ENCODE measurements at places on chromosomes 2 and 18.

GRCh38 chr2:241975593-241976284 is 106.2 kb downstream of the RTP5 start:
- DNase-seq: no peak

DNA sequence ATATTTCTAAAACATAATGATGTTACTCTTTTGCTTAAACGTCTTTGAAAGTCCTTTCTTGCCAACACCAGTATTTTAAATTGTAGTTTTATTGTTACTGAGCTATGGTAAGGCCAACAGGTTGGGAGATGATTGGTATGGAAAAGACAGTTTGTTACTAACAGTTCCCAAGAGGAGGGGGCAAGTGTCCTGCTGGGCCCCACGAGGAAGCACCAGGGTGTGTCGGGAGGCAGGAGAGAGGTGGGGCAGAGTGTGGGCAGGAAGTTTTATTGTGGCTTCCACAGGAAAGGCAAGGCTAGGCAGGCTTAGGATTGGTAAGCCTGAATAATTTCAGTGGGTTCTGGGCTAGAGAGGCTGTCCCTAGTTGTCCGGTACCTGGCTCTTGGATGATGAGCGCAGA is 134.3 kb downstream of the SOCS6 start:
- DNase-seq: no peak

- no peak for DNase-seq
Measured at GRCh38 chr2:85162746-85163301, 29.6 kb downstream of the TCF7L1 start.

DNA sequence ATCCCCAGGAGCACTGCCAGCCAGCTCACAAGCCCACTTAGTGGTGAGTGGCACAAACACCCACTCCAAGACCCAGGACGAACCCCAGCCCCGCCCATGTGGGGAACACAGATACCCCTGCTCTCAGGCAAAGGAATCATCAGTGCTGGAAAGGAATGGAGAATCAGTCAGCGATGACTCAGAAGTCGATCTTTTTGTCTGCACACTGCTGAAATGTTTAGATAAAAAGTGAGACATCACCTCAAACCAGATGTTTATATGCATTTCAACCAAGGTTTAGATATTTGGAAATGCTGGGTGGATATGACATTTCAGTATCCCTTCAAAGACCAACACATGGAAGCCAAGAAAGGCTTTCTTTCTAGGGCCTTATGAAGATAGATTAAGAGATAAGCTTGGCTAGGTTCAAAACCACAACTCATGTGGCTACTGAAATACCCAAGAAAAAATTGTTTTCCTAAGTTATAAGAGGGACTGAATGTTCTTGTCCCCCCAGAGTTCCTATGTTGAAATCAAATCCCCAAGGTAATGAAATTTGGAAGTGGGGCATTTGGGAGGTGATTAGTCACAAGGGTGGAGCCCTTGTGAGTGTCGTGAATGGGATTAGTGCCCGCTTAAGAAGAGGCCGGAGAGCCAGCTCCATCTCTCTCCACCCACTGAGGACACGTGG is 43.7 kb downstream of the POU3F3 start:
- no peak for DNase-seq

DNA sequence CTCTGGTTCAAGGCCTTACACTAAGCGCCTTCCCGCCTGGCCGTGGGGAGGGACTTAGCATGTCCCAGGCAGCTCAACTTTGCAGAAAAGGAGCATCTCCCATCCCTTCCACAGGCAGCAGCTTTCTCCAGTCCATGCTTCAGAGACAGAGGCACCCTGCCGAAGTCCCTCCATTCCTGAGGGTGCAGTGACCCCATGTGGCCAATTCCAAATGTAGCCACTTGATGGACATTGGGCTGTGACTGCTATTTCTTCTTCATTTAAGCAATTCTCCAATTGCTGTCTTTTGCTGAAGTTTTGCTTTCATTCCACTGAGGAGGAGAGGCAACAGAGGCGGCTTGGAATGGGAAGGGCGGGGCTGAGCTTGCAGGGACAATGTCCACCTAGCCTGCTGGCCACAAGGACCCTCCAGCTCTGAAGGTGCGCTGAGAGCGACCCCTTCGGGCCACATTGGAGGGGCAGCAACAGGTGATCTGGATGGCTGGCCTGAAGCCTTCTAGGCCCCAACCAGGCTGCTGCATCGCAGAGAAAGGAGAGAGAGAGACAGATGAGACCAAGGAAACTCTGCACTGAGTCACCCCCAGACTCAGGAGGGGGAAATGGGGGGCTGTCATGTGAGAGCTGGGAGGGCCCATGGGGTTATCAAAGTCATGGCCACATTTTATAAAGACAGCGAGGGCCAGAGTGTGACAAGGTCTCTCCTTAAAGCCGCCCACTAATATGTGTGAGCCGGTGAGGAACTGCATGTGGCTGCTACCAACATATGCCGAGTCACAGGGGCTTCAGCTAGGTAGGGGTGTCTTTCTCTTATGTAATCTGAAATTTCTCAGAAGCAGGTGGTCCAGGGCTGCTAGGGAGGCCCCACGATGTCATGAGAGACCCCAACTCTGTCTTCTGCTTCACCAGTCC is 61.3 kb downstream of the LONRF2 start:
- no peak for DNase-seq

DNA sequence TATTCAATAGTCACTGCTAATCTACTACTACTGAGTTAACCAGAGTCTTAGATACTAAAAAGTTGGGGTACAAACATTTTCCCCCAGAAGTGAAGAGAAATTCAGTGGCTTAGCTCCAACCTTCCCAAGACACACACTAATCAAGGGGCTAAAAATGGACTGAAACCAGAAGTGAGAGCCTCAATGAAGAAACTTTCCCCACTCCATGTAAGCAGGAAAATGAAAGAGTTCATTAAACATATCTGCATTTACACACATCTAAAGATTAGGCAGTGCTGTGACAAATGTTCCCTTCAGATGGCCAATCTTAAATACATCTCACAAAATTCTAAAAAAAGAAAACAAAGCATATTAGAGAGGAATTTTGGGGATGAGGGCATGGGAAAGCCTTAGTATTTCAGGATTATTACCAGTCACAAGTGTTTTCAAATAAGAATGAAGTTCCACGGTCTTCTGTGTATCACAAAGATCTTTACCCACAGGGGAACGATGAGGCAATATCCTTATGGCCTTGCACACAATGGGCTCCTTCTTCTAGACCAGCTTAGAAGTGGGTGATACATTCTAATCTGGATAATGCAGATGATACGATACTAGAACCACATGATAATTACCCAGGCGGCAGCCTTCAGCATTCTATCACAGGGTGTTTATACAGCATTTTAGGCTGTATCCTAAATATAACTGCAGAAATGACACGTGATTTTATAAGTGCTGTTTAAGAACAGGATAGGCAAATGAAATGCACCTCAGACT is 17.1 kb downstream of the ANKRD44 start:
- DNase-seq: no peak

- DNase-seq: no peak
Measured at GRCh38 chr2:46909771-46910419, 5.7 kb downstream of the MCFD2 start.

DNA sequence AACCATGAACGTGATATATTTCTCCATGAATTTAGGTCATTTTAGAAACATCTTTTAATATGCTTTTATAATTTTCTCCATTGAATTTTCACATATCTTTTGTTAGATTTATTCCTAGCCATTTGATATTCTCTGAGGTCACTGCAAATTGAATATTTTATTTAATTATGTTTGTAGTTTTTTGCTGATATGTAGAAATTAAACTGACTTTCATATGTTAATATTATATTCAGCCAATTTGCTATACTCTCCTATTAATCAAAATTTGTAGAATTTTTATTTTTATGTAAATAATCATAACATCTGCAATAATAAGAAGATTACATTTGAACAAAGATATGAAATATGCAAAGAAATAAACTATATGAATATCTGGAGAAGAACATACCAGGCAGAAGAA is 46.9 kb downstream of the RMDN2 start:
- DNase-seq: no peak

DNA sequence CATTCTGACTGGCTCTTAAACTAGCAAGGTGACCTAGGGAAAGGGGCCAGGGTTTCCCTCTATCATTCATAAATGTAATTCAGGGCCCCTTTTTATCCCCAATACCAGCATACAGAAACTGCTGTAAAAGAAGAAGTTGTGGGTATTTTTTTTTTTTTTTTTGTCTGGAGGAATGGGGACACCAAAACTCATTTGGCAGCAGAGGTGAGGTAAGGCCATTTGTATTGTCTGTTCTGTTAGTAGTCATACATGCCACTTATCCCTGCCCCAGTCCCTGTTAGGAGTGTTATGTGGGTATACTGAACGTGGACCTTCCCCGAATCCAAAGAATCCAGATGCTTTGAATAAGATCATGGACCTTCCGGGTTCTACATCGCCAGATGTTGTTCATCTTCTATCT is 1.7 kb downstream of the SEPTIN2 start:
- no peak for DNase-seq

DNA sequence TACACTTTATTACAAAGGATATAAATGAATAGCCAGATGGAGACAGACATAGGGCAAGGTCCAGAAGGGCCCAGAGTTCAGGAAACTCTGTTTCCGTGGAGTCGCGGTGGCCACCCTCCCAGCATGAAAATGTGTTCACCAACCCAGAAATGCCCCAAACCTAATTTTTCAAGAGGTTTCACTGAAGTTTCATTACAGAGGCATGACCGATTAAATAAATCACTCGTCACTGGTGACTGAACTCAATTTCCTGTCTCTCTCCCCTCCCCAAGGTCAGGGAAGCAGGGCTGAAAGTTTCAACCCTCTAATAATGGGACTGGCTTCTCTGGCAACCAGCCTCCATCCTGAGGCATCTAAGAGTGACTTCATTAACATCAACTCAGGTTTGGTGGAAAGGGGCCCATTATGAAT is 22.4 kb downstream of the USP40 start:
- no peak for DNase-seq

DNA sequence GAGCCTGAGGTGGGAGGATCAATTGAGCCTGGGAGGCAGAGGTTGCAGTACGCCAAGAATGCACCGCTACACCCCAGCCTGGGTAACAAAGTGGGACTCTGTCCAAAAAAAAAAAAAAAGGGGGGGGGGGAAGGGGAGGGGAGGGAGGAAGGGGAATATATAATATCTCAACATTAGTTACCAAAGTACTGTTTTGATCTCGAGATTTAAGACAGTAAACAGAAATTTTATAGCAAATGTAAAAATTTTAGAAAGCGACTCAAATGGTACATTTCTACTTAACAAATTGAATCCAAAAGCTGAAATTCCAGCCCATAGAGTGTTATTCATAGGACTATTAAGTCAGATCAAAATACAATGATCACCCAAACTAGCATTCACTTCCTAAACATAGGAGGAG is 60.8 kb downstream of the CWC22 start:
- no peak for DNase-seq

DNA sequence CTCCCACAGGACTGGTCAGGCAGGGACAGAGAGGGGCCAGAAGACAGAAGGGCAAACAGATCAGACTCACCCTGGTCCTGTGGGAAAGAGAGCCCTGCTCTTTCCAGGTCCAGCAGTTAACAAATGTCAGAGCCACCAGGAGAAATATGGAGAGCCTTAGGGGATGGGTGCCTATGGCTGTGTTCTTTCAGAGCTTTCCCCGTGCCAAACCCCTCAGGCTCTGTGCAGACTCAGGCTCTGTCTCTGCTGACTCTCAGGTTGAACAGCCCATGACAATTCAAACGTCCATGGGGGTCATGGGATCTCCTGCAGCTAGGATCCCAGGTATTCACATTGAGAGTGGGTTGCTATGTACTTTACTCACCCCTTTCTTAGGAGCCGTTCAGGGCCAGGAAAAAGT is 120.8 kb upstream of the ERBB4 start:
- DNase-seq: no peak

DNA sequence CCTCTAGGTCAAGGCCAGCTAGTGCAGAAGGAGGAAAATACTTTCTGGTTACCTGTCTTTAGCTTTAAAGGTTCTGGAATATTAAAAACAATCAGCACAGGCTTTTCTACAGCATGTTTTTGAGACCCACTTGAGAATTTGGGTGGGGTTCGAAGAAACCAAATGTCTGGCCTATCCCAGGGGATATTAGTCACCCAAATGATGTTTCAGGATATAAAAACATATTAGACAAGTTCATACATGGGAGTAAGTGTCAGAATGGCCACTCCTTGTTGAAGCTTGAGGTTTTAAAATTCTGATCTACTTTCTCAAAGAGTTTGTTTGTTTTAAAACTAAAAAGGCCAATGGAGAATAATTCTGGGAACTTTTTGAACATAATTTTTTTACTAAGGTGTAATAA is 158.6 kb upstream of the DLX2 start:
- no peak for DNase-seq

DNA sequence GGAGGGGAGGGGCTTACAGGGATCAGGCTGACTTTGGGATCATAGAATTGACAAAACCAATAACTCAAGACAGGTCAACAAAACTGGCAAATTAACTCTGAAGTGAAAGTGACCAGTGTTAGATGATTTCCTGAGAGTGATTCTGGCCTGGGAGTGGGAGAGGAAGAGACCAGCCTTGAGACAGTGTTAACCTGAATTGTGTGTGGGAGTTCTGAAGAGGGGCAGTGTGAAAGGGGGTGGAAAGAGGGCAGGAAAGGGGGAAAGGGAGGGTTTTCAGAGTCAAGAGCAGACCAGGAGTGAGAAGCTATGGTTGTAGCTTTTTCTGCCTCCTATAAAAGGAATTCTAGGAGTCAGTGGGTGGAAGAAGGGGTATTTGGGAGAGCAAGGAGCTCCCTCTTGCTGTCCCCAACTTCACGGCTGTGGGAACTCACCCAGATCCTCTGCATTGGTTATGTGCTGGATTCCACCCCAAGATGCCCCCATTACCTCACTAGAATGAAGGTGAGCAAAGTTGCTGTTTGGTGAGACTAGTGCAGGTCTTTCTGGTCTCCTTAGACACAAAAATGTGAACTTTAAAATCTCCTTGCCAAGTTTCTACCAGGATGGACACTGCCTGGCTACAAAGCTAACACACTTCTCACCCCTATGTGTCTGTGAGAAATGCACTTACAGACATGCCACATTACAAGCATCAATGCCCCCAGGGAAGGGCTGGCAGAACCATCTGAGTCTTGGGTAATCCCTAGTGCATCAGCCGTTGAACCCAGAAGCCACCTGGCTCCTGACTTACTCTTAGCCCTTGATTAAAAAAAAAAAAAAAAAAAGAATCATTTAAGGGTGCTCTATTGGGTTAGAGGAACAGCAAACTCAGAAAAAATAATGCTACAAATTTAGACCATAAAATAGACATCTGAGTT is 61.6 kb downstream of the BMP10 start:
- DNase-seq: no peak

- peak; percentile 33 for DNase-seq
Measured at GRCh38 chr2:148565272-148565894, 79.2 kb upstream of the EPC2 start.

- DNase-seq: no peak
Measured at GRCh38 chr2:235468978-235469655, 24.7 kb upstream of the AGAP1 start.

- DNase-seq: peak; percentile 73
Measured at GRCh38 chr2:217510771-217511291, 492.0 kb downstream of the TNS1 start.

GRCh38 chr2:129794540-129794939 is 184.9 kb upstream of the RAB6C start:
- DNase-seq: no peak
